ENCODE measurements at places on chromosomes 11 and 22.

DNA sequence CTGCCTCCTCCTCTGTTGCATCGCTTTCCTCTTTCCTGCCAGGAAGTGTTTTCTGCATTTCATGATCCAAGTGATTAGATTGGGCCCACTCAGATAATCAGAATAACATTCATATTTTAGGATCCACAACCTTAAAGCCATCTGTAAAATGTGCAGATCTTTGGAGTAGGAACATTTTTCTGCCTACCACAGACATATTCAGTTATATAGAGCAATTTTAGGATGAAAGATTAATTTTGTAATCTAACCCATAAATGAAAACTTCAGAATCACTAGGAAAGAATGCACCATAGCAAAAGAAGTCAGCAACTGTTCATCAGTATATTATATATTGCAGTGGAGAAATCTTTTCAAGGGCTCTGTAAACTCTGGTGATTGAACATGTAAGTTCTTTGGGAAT lies 659.9 kb upstream of the LUZP2 start:
- no peak for DNase-seq

- DNase-seq, result no peak
Measured at GRCh38 chr22:19756288-19757128, 4.1 kb upstream of the TBX1 start.

DNA sequence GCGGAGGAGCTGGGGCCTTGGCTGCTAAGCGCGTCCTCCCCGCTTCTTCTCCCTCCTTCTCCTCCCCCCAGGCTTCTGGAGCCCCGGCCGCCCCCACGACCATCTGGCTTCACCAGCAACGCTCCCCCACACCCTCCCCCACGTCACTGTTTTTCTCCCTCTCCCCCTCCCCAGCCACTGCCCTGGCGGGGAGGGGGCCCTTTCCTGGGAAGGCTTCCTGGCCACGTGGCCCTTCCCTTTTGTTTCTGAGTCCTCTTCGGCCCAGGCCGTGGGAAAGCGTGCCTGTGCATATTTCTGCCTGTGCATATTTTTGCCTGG lies 27.7 kb downstream of the RTN4R start:
- DNase-seq, result no peak

- no peak for DNase-seq
Measured at GRCh38 chr22:44361391-44362126, 48.8 kb upstream of the SHISAL1 start.

- no peak for DNase-seq
Measured at GRCh38 chr22:42808521-42808920, 48.6 kb downstream of the ARFGAP3 start.

GRCh38 chr11:57277845-57278720 lies 41.0 kb upstream of the APLNR start:
- no peak for DNase-seq

- no peak for DNase-seq
Measured at GRCh38 chr22:18095101-18095805, 15.4 kb upstream of the TUBA8 start.

DNA sequence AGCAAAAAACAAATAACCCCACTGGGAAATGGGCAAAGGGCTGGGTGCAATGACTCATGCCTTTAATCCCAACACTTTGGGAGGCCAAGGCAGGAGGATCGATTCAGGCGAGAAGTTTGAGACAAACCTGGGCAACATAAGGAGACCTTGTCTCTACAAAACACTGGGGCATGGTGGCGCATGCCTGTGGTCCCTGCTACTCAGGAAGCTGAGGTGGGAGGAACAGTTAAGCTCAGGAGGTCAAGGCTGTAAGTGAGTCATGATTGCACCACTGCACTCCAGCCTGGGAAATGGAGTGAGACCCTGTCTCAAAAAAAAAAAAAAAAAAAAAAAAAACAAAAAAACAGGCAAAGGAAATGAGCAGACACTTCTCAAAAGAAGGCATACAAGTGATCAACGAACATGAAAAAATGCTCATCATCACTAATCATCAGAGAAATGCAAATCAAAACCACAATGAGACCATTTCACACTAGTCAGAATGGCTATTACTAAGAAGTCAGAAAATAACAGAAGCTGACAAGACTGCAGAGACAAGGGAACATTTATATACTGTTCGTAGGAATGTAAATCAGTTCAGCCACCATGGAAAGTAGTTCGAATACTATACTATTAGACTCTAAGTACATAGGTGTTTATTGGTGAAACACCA lies 48.2 kb upstream of the SMCO4 start:
- DNase-seq, result peak; percentile 80

DNA sequence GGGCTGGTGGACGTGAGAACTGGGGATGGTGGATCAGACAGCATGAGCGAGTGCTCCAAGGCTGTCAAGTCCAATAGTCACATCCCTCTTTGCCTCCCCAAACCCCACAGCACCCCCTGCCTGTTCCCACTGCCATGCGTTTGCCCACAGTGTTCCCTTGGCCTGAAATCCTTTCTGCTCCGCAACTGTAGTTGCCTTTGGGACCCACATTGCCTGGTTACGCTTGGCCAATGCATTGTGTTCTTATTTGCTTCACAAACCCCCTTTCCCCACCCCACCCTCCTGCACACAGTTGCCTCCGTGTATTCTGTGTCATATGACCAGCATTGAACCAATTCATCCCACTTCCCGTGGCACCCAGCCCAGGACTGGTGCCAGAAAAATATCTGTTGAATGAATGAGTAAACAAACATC lies 2.1 kb upstream of the KIAA0930 start:
- DNase-seq, result no peak

- no peak for DNase-seq
Measured at GRCh38 chr22:19766511-19767426, 6.2 kb downstream of the TBX1 start.

GRCh38 chr11:93542811-93543229 lies 371 bp downstream of the SMCO4 start:
- no peak for DNase-seq

GRCh38 chr11:118148856-118149255 lies 3.8 kb downstream of the SCN4B start:
- DNase-seq, result no peak

DNA sequence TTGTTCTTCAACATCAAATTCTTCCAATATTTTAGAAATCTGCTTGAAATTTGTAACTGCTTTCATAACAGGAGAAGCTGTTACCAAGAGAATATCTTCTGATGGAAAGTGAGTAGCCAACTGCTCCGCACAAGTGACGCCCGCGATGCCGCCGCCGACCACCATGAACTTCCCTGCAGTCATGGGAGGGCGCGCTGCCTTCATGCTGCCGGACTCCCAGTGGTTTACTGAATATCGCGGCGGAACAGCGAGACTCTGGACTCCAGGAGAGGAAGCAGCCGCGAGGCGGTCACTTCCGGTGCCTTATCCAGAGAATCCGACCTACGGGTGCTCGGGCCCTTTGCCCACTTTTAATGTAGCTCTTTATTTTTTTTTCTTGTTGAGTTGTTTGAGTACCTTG lies 190.6 kb downstream of the GUCY1A2 start:
- DNase-seq, result no peak

DNA sequence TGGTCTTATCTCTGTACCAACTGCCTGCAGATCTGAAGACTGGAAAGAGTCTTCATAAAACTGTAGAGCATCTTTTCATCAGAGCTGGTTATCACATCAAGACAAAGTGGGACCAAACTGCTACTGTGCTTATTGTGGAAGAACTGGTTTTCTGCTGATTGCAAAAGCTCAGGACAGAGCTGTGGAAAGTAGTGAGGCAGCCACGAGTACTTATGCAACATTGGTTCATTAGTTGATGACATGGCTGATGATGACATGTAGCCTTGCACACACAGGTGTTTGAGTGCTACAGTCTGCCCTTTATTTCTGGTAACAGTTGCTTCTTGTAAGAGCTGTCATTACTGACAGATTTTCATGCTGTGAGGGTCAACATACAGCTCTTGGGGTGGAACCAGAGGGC lies 185.4 kb upstream of the GUCY1A2 start:
- DNase-seq, result no peak

DNA sequence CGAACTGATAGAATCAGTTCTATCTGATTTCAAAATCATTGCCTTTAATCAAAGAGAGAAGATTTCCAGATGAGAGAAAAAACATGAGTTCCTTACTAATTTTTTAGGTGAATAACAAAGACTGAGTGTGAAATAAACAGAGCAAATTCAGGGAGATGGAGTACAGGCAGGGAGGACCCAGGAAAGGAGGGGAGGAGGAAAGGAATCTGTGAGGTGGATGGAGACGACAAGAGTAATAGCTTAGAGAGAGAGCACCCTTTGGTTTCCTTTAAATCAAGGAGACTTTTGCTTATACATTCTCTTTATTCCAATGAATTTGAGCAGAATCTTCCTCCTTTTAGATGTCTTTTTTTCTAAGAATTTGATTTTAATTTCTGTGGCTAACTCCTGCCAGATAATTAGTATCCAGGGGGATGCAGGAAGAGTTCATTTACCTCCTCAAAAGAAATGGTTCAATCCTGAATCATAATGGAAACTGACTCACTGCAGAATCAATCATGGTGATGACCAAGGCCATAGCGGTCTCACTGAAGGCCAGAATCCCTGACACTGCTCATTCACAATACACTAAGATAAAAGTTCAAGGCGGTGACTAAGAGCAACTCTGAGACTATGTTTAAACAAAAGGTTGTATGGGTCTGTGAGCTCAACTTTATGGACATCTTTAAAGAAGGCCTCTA lies 234.0 kb upstream of the ZC3H12C start:
- peak; percentile 55 for DNase-seq

DNA sequence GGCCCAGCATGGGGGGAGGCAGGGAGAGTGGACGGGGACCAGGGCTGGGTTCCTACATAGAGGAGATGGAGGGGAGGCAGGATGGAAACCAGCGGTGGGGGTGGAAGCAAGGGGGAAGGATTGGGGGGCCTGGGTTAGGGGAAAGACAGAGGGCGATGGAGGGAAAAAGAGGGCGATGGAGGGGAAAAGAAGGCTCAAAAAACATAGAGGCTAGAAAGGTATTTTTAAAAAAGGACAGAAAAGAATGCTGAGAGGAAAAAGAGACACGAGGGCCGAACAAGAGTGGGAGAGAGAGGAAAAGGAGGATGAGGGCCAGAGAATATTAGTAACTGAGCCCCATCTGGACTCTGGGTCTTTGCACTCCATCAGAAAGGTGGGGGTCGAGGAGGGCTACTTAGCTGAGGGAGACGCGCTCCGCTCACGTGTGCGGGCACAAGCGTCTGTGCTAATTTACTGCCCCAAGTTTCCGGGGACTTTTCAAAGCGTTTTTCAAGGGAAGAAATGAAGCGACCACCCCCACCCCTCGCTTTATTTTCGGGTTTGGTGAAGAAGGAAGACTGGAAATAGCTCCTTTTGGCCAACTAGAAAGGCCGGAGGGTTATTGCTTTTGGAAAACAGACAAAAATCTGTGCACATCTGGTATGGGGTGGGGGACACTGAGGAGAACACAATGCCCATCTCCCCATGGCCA lies 14.5 kb downstream of the PAX6 start:
- no peak for DNase-seq

Data from kidney epithelial cell (primary cell).